ENCODE measurements at places on chromosomes 3 and 15.

- DNase-seq = peak; percentile 53
Observed at GRCh38 chr3:23810343-23811184, 4.8 kb downstream of the UBE2E1 start.

DNA sequence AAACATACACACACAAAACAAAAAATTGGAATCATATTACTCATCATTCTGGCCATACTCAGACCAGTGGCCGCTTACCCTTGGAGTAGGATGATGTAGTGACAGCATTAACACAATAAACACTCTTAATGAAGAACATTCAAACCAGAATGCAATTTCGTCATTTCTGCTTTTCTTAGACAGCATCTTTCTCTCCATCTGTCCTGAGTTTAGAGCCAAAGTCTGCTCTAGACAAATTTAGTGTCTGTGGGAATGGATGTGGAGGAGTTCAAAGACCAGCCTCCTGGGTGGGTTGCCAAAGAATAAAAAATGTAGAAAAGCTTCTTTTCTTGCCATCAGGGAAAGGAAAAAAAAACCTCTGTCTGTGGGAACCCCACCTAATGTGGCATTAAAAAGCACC is 212.4 kb upstream of the POU1F1 start:
- no peak for DNase-seq

- no peak for DNase-seq
Observed at GRCh38 chr3:171986176-171986575, 53.2 kb upstream of the FNDC3B start.

- DNase-seq = no peak
Observed at GRCh38 chr3:21331321-21331720, 419.7 kb downstream of the ZNF385D start.

GRCh38 chr3:53724566-53724965 is 121.7 kb downstream of the CHDH start:
- DNase-seq = no peak

DNA sequence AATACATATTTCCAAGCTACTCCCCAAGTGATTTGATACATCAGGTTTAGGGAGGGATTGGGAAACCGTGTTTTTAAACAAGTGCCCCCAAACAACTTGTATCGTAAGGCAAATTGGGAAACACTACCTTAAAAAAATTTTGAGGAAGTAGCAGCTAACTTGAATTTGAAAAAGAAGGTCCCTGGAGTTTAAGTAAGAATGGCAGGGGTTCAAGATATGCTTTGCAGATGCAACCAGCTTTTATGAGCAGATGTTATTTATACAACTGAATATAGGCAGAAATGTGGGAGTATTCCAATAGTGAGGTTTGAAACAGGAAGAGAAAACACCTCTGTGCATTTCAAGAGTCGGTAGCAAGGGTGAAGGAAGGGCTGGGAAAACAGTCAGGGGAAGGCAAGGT is 139.6 kb downstream of the IL20RB start:
- no peak for DNase-seq

GRCh38 chr3:178505832-178506231 is 30.4 kb upstream of the KCNMB2 start:
- no peak for DNase-seq

DNA sequence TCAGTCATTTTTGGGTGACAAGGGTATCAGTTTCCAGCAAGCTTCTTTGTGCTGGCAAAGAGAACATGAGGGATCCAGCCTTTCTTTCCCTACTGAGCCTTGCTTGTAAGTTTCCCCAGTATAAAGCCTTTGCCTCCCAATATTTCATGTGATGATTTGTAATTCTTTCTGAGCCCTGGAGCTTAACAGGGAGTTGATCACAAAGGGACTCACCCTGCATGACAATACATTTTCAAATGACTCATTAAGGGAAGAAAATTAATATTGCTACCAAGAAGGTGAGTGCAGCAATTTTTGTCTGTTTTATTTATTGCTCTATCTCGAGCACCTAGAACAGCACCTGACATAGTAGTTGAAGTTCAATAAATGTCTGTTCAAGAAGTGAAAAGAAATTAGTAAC is 27.7 kb downstream of the OXSM start:
- DNase-seq = no peak

- DNase-seq = no peak
Observed at GRCh38 chr3:144244662-144245061, 273.0 kb downstream of the DIPK2A start.

DNA sequence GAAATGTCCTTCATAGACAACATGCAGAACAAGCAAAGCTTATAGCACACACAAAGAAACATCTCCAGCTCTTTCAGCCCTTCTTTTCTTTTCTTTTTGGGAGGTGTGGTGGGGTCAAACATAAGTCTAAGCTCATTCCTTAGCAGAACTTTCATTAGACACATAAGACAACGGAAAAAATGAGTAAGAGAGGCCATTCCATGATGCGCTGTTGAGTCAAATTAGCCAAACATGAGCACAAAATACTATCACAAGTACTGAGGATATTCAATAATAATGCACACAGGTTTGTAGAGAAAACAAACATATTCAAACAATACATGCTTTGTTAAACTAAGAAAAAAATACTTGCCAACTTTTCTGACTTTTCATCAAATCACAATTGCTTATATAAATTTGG is 83.0 kb downstream of the PLOD2 start:
- no peak for DNase-seq

DNA sequence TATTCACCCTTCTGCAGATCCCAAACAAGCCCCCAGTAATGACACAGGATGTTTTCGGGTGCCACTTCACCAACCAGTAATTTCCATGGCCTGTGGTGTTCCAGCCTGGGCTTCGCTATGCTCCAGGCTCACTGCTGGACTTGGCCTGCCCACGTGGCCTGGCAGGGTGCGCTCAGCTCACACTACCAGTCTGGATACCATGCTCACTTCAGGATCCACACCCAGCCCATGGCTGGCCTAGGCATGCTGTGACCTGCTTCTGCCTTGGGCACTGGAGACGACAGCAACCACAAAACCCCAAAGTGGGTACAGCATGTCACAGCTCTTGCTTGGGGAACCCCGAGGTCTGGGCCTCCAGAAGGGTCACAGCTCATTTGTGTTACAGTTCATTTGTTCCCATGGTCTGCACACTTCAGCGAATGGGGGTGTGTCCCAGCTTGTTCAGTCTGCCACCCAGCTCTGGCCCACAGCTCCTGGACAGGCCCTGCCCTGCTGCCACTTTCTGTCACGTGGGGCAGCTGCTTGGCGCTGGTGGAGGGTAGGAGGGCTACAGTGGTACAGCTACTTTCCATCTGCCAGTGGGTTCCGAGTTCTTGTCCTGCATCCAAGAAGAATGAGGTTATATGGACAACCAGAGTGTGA is 650.8 kb downstream of the MCTP2 start:
- DNase-seq = no peak

GRCh38 chr3:11447584-11448200 is 175.5 kb downstream of the ATG7 start:
- no peak for DNase-seq
